ENCODE measurements at places on chromosomes 5 and 9.

GRCh38 chr5:60023255-60023654, 129.7 kb upstream of the PDE4D start:
- H3K27me3 ChIP-seq, result no peaks in the 10 kb centered on the region
- DNase-seq, result no peak
- H3K4me3 ChIP-seq, result no peak overlapping the region
- H3K27ac ChIP-seq, result no peak overlapping the region

GRCh38 chr5:151071021-151071420, 9.8 kb downstream of the TNIP1 start:
- DNase-seq, result no peak
- no peak overlapping the region for H3K4me3 ChIP-seq
- H3K36me3 ChIP-seq, result no peaks in the 10 kb centered on the region
- no peak overlapping the region for H3K27ac ChIP-seq
- H3K27me3 ChIP-seq, result no peaks in the 10 kb centered on the region

DNA sequence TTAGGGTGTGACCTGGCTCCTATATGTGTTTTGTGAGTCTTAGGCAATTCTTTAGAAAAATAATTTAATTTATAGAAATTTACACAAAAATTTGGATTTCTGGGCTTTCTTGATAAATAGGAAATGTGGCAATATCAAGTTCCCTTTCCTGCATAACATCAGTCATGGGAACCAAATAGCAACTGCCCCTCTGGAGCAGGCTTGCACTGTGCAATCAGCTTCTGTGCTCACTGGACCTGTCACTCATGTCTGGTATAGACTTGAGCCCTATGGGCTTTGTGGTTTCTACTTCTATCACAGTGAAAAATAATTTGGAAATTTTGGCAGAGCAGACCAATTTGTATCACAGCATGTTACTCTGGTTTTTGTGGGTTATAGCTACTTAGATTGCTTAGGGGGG, 131.7 kb downstream of the ADGRV1 start:
- H3K4me1 ChIP-seq, result no peaks in the 10 kb centered on the region
- no peak overlapping the region for H3K4me3 ChIP-seq
- no peak overlapping the region for H3K27ac ChIP-seq
- no peaks in the 10 kb centered on the region for H3K36me3 ChIP-seq
- H3K27me3 ChIP-seq, result no peaks in the 10 kb centered on the region

- peak overlapping the region; percentile 99 for H3K27ac ChIP-seq
- H3K4me1 ChIP-seq, result peaks cover 20% of the 10 kb centered on the region
- peak overlapping the region; percentile 98 for H3K4me3 ChIP-seq
- DNase-seq, result peak; percentile 23
- peaks cover 25% of the 10 kb centered on the region for H3K36me3 ChIP-seq
Measured at GRCh38 chr5:134371834-134372340, 518 bp downstream of the UBE2B start.

DNA sequence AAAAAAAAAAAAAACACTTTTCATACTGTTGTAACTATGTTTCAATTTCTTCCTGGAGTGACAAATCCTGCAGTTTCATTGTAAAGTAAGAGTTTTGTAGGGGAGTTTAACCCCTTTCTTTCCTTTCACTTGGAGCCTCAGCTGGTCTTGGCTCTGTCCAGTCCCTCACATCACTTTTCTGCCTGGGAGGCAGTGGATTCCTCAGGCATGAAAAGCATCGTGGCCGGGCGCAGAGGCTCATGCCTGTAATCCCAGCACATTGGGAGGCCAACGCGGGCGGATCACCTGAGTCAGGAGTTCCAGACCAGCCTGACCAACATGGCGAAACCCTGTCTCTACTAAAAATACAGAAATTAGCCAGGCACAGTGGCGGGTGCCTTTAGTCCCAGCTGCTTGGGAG, 45.6 kb upstream of the MYO10 start:
- H3K36me3 ChIP-seq, result no peaks in the 10 kb centered on the region
- H3K27ac ChIP-seq, result no peak overlapping the region
- no peak overlapping the region for H3K4me3 ChIP-seq
- H3K4me1 ChIP-seq, result no peaks in the 10 kb centered on the region
- DNase-seq, result no peak
- H3K27me3 ChIP-seq, result no peaks in the 10 kb centered on the region

DNA sequence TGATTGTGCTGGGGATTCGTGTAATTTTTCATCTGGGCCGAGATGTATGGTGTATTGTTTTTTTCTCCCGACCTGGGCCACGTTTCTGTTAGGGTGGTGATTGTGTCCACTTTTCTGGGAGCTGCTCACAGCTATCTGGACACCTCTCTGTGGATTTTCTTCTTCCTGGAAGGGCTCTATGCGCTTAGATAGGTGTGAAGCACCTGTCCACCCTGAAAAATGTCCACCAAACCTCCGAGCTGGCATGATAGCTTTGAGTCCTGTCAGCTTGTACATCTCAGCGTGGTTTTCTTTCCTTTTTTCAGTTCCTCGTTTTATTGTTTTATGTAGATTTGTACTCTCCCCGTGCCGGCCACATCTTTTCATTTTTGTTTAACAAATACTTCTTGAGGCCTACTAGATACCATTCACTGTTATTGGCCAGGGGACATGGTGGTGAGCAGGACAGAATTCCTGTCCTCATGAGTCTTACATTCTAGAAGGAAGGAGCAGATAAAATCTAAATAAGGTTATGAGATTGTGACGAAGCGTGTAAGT, 1.1 kb downstream of the UGCG start:
- peak overlapping the region; percentile 91 for H3K27ac ChIP-seq
- H3K36me3 ChIP-seq, result no peaks in the 10 kb centered on the region
- H3K4me3 ChIP-seq, result peak overlapping the region; percentile 92
- no peak for DNase-seq

DNA sequence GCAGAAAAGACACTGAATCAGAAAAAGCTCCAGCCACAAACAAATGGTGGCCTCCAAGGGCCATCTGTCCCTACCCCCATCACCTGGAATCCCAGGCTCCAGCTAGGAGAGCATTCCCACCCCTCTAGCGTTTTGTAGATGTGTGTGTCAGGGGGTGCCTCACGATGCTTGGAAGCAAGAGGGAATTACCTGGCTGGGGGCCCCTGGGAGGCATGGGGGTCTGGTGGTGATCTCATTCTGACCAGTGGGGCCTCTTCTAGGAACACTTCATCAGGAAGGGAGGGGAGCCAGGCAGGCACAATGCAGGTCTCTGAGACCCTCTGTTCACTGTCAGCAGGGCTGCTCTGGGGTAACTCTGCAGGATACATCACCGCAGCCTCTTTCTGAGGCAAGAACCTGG, 6.0 kb downstream of the SHROOM1 start:
- peaks cover 66% of the 10 kb centered on the region for H3K27me3 ChIP-seq
- H3K4me1 ChIP-seq, result peaks cover 27% of the 10 kb centered on the region
- DNase-seq, result no peak
- H3K36me3 ChIP-seq, result peaks cover 14% of the 10 kb centered on the region

- H3K4me3 ChIP-seq, result no peak overlapping the region
- H3K27ac ChIP-seq, result no peak overlapping the region
- no peaks in the 10 kb centered on the region for H3K36me3 ChIP-seq
- no peaks in the 10 kb centered on the region for H3K4me1 ChIP-seq
Measured at GRCh38 chr5:69136293-69136692, 30.7 kb upstream of the CCNB1 start.

DNA sequence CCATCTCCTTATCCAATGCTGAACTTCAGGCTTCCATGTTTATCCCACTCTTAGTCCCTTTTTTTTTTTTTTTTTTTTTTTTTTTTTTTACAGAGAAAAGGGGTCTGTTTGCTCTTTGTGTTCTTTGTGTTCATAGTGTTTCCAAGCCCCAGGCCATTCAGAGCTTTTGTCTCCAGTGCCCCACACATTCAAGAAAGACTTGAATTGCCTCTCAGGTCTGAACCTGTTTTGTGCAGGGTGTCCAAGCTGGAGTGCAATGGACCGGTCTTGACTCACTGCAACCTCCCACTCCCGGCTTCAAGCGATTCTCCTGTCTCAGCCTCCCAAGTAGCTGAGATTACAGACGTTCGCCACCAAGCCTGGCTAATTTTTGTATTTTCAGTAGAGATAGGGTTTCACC, 191.2 kb downstream of the PALM2AKAP2 start:
- no peaks in the 10 kb centered on the region for H3K36me3 ChIP-seq
- H3K4me1 ChIP-seq, result peaks cover 28% of the 10 kb centered on the region
- no peak overlapping the region for H3K27ac ChIP-seq
- no peaks in the 10 kb centered on the region for H3K27me3 ChIP-seq
- no peak overlapping the region for H3K4me3 ChIP-seq

DNA sequence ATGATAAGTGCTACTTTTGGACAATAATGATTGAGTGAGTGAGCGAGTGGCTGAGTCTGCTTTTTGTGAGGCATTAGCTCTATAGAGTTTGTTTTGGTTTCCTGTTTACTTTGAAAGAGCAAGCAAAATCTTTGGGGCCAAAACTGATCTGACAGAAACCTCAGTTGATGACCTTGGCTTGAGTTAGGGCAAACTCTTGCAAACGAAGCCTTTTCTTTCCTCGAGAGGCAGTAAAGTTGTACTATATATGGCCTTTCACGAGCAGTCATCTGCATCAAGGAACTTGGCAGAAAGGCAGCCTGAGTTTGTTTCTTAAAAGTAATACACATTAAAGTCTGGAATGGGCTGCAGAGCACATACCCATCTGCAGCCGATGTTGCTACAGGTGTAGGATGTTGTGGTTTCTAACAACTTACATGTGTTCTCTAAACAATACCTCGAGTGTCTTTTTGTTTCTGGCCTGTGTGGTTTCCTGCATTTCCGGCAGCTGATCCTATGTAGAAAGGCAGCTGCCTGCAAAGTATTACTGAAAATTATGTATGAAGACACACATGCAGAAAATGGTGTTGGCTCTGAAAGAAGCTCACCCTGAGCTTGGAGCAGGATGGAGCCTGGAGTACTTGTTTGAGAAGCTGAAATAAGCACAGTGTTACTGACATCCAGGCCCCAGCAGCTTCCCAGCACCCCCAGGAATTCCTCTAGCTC, 60.8 kb downstream of the FOXD1 start:
- H3K27me3 ChIP-seq, result no peaks in the 10 kb centered on the region
- no peaks in the 10 kb centered on the region for H3K4me1 ChIP-seq
- no peak overlapping the region for H3K4me3 ChIP-seq
- DNase-seq, result no peak
- peaks cover 3% of the 10 kb centered on the region for H3K36me3 ChIP-seq

- H3K36me3 ChIP-seq, result peaks cover 3% of the 10 kb centered on the region
- no peaks in the 10 kb centered on the region for H3K27me3 ChIP-seq
- H3K4me1 ChIP-seq, result no peaks in the 10 kb centered on the region
- H3K4me3 ChIP-seq, result no peak overlapping the region
- no peak for DNase-seq
Measured at GRCh38 chr5:149089796-149090195, 26.9 kb upstream of the SH3TC2 start.

- H3K4me3 ChIP-seq, result no peak overlapping the region
- no peaks in the 10 kb centered on the region for H3K27me3 ChIP-seq
Measured at GRCh38 chr9:115883467-115884329, 269.9 kb upstream of the PAPPA start.

GRCh38 chr5:14870337-14871213, 1.0 kb downstream of the ANKH start:
- no peaks in the 10 kb centered on the region for H3K36me3 ChIP-seq
- DNase-seq, result no peak
- H3K4me3 ChIP-seq, result peak overlapping the region; percentile 97
- no peaks in the 10 kb centered on the region for H3K27me3 ChIP-seq

DNA sequence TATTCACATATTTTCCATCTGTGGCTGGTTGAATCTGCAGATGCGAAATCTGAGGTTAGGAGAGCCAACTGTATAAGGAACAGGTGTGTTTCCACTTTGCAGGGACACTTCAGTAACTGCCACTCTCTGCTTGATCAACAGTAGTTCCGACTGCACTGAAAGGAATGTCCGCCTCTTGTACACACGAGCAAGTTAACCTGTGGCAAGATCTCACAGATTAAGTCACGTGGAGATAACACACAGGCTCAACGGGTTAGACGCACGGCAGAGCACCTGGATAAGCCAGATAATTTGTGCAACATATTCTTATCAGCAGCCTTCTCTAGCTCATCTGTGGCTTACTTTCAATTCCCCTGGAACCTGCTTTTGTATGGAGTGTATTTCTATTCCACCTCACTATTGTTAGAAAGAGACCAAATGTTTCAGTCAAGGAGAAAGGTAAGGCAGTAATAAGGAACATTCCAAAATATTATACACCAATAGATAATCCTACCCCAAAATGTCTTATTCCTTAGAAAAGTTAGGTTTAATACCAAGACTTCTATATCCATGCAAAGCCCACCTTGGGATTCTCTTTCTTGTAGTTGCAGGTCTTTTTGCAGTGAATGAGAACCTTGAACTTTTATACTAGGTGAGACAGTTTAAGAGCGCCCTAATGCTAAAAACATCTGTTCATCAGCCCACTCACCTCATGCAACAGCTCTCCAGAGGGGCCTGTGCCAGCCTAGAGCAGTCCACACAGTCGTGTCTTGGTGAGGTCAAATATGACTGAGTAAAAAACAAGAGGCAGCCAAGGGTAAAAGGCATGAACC, 6.5 kb upstream of the C9 start:
- no peaks in the 10 kb centered on the region for H3K4me1 ChIP-seq
- no peak overlapping the region for H3K4me3 ChIP-seq
- no peaks in the 10 kb centered on the region for H3K27me3 ChIP-seq
- DNase-seq, result no peak

DNA sequence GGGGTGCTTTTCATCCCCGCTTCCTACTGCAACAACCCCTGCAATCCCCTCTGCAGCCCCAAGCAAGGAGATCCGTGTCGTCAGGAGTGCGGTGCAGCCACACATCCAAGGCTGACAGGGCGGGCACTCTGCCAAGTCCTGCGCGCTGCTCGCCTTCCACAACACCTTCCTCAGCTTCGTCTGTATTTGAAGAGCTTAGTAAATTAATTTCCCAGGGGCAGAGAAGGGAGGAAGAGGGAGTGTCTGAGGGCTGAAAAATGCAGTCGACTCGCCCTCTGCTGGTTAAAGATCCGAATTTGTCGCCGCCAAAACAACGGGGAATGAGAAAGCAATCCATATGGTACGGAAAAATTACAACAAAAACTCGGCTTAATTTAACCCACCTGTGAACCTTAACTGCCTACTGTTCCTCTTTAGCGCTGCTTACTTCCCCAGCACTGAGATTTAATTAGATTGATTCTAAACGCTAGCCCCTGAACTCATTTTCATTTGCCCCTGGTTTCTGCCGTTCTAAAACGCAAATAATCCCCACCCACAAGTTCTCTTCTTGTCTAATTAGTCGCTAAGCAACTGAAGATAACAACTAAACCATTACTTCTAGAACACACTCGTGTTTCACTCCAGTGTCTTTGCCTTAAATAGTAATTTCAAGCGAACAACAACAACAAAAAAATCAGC, 10.9 kb upstream of the PCDHB1 start:
- H3K4me1 ChIP-seq, result no peaks in the 10 kb centered on the region
- no peaks in the 10 kb centered on the region for H3K27me3 ChIP-seq
- no peaks in the 10 kb centered on the region for H3K36me3 ChIP-seq
- DNase-seq, result no peak

All from tibial nerve (tissue), 4 donors.